ENCODE measurements at places on chromosomes 7 and 10. TPM values are rescaled to one million over a fixed set of nuclear protein-coding genes. Genes with fewer than 3 reads are reported as not detected.

DNA sequence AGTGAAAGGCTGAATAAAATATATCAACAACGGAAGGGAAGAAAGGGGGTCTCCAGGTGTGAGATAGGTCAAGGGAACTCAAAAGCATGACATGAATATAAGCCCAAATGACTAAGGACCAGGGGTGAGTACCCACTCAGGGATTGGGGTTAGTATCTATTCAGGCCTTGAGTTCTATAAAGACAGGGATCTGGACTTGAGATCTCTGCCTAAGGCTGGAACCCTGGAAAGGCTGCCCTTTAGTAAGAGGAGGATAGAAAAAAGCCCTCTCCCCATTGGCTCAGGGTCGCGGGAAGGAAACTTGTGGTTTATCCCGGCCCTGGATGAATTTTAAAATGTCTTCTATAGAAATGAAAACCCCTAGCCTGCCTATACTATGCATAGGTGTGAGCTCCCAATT is 2.4 kb upstream of the ITPRIP start:
- no peak for DNase-seq

- DNase-seq, result no peak
These were observed 110.1 kb downstream of the NPTX2 start for GRCh38 chr7:98727146-98727709.

DNA sequence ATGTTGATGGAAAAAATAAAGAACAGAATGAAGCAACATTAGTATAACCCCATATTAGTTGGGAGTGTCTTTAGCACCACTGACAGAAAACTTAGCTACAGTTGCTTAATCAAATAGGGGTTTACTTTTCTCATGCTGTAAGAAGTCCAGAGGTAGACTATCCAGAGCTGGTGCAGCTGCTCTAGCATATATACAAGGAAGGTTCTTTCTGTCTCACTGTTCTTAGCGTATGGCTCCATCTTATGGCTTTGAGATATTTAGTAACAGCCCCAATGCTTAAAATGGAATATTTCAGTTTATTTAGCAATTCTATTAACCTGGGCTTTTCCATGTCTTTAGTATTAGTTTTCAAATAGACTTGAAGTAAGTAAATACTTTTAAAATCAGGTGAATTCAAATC is 15.2 kb upstream of the WNT2 start:
- no peak for DNase-seq

- no peak for DNase-seq
These were observed 65.6 kb upstream of the NANOS1 start for GRCh38 chr10:118963933-118964332.

GRCh38 chr7:5457245-5457735 is 33.7 kb upstream of the TNRC18 start:
- DNase-seq, result no peak

PLAC9 gene
- not detected for total RNA-seq
